Right ventricle myocardium inferior (tissue), 1 donor: ENCODE measurements at places on chromosomes 2 and 18. TPM values are rescaled to one million over a fixed set of nuclear protein-coding genes. Genes with fewer than 3 reads are reported as not detected.

The ELOA2 gene
- not detected for total RNA-seq

The HOXD11 gene
- not detected for total RNA-seq

The PKDCC gene
- total RNA-seq = 114 TPM

The VSNL1 gene
- total RNA-seq = 10.4 TPM

The KCNG3 gene
- total RNA-seq = not detected

The NUP35 gene
- 8.0 TPM for total RNA-seq

The STON1 gene
- 8.0 TPM for total RNA-seq

The CXXC1 gene
- total RNA-seq = 32.8 TPM

GRCh38 chr2:53182601-53183000 lies 585.0 kb upstream of the CHAC2 start:
- DNase-seq = no peak

DNA sequence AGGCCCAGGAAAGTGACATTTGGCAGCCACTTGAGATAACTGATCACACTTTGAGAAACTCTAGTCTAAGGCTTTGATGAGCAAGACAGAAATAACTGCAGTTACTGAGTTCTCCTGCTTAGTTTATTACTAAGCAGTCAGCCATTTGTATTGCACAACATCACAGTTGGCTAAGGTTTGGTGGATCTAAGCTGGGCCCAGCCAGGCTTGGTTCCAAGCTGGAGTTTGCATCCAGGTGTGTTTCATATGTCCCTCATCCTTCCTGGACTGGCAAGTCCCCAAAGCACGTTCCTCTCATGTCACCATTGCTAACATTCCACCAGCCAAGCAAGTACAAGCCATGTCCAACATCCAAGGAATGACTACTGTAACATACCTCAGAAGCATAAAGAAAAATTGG lies 71.3 kb upstream of the ZNF532 start:
- no peak for DNase-seq

DNA sequence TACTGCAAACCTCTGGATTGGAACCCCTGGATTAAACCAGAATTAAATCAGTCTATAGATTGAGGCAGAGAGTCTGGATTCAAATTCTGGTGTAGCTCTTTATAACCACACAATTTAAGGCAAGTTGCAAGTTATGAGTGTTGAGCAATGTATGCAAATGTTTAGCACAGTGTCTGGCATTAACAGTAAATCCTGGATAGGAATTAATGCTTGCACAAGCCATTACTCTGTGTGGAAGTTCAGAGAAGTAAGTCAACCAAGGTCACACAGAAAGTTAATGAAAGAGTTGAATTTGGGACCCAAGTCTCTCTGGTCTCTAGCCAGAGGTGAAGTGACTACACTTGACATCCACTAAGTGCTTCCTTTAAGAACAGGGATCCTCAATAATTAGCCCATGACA lies 2.0 kb upstream of the MARCO start:
- no peak for DNase-seq

GRCh38 chr2:191862156-191862775 lies 15.4 kb upstream of the CAVIN2 start:
- no peak for DNase-seq

GRCh38 chr2:197145471-197146056 lies 165.0 kb downstream of the ANKRD44 start:
- DNase-seq = no peak

DNA sequence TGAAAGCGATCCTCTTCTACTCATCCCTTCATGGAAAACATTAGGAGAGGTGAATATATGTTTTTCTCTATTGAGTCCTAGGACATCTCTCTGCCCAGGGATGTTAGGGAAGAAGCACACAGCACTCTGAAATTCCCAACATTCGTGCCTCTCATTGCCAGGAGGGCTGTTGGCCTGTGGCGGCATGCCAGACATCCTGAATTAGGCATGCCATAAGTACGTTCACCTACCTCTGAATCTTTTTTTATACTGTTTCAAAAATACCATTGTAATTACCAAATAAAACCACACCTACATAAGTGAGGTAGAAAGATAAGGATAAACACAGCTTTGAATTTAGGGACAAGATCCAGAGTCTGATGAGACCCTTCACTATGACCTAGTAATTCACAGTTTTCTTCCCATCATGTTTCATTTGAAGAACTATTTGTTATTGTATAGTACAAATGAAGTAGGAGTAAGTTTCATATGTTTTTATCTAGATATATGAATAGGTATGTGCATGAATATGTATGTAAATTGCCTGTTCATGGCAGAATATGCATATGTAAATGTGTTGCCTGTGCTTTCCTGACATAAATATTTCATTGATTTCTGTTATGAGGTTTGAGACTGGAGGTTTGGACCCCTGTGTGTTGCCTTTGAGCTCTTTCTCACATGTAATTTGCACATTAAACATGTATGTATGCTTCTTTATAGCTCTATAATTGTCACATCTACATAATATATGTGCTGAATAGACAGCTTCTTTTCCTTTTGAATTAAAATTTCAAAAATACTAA lies 66.6 kb upstream of the STAM2 start:
- DNase-seq = no peak

DNA sequence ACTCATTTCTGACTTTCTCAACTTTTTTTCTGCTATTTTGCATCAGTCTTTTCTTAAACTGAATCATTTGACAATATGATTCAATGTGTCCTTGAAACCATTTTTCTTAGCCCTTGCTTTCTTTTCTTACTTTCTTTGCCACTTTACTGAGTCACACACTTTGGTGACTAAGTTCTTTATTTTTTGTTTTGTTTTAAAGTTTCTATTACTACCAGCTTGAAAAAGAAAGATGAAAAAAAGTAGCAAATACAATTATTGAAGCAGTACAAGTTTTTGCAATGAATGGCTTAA lies 116.5 kb downstream of the DOCK10 start:
- DNase-seq = no peak
